Fibroblast of skin of left biceps (primary cell): ENCODE measurements at places on chromosomes 5 and 9.

DNA sequence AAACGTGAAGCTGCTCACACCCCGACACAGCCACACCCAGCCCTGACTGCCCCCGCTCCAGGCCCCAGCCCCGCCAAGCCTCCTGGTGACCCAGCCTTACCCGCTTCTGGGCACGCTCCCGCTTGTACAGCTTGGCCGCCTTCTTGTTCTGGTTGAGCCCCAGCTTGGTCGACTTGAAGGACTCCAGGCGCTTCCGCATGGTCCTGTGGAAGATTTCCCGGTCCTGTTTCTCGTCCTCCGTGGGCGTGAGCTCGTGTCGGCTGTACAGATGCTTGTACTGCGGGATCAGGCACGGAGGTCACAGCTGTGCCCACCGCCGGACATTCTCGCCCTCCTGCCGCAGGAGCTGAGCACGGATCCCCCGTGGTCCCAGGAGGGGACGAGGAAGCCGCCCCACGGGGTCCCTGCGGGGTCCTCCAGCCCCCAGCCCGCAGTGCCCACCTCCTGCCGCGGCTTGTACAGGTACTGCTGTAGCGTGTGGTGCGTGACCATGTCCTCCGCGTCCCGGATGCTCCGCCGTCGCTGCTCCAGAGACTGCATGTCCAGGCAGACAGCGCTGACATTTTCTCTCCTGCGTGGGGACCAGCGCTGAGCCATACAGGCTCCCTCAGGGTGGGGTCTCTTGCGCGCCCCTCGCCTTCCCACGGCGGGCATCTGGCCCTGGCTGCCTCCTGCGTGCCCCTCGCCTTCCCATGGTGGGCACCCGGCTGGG, 33.3 kb downstream of the EXOC3 start:
- no peak for DNase-seq

- DNase-seq, result no peak
These were observed 95.5 kb downstream of the LMX1B start for GRCh38 chr9:126709241-126709640.

DNA sequence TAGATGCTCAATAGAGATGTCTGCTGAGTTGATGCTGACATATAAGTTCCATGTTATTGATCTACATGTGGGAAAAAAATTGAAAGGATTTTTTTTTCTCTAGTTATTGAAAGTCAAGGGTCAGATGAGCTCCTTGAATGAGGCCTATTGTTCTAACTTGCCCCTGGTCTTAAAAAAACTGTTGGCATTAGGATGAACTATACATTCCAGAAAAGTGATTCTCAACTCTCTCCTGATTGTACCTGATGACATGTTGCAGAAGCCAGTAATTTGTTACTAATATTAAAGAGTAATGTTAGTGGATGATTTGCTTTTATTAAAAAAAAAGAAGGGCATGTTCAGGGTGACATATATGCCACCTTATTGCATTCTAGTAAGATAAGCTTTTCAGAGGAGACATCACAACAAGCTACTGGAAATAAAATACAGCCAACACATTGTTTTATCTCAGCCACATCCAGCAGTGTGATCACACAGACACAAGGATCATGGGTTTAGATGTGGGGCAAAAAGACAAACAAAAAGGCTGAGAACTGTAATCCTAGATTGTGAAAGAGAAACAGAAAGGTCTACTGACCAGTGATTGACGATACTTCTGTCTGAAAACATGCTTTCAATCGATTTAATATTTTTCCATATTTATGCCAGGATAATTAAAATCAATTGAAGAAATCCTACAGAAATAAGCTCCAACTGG, 1314.1 kb upstream of the C9orf72 start:
- no peak for DNase-seq

- DNase-seq, result no peak
These were observed 230.3 kb downstream of the MPDZ start for GRCh38 chr9:13049223-13049622.

DNA sequence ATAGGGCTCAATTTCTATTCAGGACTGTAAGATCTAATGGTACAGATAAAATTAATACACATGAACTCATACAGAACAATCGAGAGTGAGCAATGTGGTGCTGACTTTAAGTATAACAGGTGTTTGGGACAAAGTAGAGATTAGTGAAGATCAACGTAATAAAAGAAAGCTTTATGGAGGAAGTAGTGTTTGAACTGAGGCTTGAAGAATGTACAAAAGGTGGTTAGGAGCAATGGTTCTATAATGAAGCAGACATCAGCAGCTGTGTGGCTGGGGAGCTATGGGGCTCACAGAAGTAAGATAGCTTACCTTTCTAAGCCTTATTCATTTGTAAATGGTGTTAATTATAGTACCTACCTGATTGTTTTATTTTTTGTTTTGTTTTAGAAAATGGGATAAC, 275.4 kb upstream of the RGMB start:
- no peak for DNase-seq

- DNase-seq, result no peak
These were observed 26.9 kb downstream of the SPATA31C1 start for GRCh38 chr9:87944682-87945081.

GRCh38 chr9:87684627-87685219, 41.2 kb upstream of the CTSL start:
- no peak for DNase-seq

DNA sequence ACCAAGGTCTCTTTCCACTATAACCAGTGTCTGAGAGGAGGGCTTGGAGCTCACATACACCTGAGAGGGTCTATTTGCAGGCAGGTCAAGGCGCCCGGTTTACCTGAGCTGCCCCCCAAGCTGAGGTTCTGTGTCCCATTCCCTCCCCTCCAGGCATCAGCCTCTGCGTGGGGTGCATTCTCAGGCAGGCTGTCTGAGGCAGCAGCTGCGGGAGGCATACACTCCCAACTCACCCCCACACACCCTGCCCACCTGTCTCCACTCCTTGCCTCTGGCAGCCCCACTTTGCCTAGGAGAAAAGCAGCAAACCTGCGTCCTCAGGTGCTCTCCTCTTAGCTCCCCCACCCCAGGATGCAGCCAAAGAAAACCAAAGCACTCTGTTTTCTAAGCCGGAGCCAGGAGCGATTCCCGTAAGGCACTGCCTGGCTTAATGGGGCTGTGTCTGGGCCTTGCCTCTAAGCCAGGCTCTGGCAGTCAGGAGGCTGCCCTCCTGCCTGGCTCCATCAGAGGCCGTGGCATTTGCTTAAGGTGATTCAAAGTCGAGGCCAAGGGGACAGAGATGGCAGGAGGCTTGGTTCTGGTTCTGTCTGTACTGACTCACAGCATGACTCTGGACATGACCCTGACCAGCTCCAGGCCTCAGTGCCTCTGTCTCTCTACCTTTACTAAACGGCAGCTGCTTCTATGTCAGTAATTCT, 139.2 kb upstream of the TRIM32 start:
- DNase-seq, result no peak

- no peak for DNase-seq
These were observed 98.1 kb downstream of the RAPGEF6 start for GRCh38 chr5:131536850-131537448.

DNA sequence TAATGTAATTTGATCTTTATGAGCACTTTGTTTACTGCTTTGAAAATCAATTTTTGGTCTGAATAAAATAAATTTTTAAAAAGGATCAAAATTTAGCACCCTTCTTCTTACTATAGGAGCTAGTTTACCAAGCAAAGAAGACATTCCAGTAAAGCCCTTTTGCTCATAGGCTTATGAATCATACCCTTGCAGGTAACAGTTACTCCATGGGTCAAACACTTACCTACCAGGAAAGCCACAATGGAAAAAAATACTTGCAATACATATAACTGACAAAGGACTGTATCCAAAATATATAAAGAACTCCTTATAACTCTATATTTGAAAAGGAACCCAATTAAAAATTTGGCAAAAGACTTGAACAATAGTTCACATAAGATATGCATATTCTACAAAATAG, 66.6 kb downstream of the SHOC1 start:
- DNase-seq, result no peak

DNA sequence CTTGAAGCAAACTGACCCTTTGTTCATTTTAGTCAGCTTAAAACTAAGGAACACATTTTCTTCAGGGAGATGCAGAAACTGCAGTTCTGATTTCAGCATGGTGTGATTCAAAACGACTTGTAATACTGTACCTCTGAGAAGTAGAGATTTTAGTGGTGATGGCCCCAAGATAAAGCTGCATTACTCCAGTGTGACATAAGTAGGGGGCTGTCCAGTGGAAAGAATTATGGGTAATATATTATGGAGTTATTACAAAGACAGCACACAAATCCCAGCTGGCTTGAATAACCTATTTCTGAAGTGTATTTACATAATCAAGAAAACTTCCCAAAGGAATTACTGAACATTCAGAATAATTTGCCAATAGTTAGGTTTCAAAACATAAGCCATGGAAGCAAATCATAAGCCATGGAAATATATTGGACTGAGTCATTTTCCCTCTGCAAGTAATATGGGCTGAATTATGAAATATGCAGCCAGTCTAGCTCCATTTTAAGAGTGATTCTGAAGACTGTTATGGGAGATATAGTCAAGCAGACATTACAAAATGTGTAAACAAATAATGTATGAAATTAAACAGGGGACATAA, 133.7 kb upstream of the FBXL17 start:
- DNase-seq, result peak; percentile 6

DNA sequence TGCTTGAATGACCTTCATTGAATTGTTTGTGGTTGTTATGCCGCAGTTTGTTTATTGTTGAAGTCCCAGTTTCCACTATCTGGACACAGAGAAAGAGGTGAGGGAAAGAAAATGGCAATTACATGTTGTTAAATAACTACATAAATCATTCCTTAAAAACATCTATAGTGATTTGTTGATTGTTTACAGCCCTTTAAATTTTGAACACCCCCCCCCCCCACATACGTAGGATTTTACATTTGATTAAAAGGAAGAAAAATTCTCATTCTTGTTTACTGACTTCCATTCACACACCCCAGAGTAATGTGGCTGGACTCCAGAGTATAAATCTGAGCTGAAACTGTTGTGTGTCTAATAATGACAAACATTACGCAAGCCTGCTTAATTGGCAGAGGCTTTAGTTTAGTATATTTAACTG, 87.1 kb upstream of the FAM174A start:
- no peak for DNase-seq

DNA sequence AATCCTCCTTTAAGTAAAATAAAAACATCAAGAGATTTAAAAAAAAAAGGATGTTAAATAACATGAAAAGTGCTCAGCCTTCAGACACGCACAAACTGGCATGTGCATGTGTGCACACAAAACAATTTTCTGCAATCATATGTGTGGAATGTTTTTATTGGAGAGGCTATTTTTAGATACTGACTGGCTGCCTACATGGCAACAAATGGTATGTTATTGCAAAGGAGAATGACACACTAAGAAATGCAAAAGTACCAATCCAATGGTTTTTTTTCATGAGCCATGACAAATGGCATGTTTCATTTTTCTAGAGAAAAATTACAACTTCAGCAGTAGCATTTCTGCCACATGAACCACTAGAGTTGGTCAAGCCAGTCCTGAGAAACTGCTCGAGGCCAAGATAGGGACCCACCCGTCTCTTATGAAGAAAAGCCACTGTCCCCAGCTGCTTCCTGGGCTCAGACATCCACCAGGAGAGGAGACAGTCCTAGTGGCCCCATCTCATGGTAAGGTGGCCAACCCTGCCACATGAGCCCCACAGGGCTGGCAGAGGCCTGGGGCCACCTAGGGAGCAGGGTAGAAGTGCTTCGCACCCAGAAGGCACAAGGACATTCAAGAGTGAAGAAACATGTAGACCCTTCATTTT, 116.4 kb downstream of the MYO10 start:
- DNase-seq, result peak; percentile 64

GRCh38 chr5:145682197-145682899, 152.8 kb downstream of the PRELID2 start:
- DNase-seq, result no peak

DNA sequence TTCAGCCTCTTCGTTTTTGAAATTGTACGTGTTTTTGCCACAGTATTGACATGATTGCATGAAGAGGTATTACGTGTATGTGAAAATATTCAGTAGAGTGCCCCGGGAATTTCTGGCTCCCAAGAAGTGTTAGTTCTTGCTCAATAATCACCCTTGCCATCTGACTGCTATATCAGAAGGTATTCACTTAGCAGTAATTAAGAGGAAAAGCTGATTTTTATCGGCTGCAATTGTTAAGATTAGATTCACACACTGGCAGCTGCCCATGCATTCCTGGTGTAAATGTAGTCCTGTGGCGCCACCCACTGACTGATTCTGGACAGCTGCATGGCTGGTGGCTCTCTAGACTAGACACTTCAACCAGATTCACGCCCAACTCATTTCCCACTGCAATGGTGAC, 440.1 kb upstream of the ADAMTS16 start:
- peak; percentile 50 for DNase-seq

- no peak for DNase-seq
These were observed 592.7 kb upstream of the BRINP1 start for GRCh38 chr9:119961774-119962424.

DNA sequence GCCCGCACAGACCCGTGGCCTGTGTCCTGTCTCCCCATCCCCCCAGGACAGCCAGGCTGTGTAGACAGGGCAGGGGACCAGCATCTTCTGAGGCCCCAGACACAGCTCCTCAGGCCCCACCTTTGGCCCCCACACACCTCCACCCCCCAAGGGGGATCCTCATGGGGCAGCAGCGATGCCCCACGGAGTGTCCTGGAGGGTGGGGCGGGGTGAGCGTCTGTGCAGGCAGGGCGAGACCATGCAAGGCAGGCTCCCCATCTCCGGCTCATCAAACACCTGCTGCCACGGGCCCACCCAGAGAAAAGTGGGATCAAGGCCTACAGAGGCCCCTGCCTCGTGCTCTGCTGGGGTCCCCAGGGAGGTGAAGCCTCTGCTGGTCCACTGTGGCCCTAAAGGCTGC, 118.7 kb upstream of the FOXD4L5 start:
- DNase-seq, result no peak

GRCh38 chr9:6978591-6978990, 220.8 kb downstream of the KDM4C start:
- DNase-seq, result no peak

DNA sequence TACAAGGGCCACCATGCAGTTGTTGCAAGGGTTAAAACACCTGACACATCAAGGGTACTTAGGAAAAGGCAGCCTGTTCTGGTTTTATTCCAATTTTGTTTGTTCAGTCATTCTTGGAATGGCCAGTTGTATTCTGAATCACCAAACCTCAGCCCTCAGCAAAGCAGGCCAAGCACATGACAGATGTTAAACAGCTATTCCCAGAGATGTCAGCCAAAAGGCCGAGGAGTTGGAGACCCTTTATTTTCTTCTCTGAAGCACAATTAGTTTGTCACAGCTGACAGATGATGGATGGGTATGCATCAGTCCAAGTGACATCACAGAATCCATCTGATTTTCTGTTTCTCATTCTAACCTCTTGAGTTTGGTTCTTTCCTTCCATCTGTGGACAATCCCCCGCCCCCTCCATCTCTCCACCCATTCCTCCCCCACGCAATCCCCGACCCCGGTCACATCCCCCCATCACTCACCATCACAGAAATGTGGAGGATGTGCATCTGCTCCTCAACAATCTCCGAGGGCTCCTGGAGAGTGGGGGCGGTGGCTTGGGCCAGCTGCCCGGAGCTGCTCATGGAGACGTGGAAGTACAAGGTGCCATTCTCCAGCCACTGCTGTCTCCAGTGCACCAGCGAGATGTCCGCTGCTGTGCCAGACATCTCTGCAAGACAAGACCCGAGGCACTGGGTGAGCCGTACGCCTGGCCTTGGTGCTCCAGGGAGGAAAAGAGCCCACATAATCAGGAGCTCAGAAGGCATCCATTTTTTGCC, 123.8 kb downstream of the ASTN2 start:
- DNase-seq, result no peak
